Stimulated activated naive CD4-positive, alpha-beta T cell (primary cell): ENCODE measurements at places on chromosomes 1 and 21.
A peak's percentile ranks its signal among the peaks of the same experiment; 100 is the strongest.

GRCh38 chr1:4132352-4133296 lies 232.6 kb upstream of the C1orf174 start:
- DNase-seq: no peak

- DNase-seq: no peak
Observed at GRCh38 chr1:91650764-91651163, 150.1 kb downstream of the CDC7 start.

DNA sequence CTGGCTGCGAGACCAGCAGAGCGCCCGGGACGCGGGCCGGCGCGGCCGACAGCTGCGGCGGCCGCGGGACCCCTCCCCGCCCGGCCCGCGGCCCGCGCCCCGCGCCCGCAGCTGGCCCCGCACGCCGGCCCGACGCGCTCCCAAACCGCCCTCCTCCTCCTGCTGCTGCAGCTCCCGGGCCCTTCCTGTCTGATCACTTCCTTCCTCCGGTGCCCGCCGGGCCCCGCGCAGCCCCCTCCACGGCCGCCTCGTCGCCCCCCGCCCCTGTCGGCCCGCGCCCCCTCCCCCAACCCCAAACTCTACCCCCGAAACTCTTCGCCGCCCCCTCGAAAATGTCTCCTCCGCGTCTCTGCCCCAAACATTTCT lies 594 bp downstream of the LUZP1 start:
- peak; percentile 31 for DNase-seq

- DNase-seq: no peak
Observed at GRCh38 chr1:214550013-214550856, 1.2 kb downstream of the PTPN14 start.

DNA sequence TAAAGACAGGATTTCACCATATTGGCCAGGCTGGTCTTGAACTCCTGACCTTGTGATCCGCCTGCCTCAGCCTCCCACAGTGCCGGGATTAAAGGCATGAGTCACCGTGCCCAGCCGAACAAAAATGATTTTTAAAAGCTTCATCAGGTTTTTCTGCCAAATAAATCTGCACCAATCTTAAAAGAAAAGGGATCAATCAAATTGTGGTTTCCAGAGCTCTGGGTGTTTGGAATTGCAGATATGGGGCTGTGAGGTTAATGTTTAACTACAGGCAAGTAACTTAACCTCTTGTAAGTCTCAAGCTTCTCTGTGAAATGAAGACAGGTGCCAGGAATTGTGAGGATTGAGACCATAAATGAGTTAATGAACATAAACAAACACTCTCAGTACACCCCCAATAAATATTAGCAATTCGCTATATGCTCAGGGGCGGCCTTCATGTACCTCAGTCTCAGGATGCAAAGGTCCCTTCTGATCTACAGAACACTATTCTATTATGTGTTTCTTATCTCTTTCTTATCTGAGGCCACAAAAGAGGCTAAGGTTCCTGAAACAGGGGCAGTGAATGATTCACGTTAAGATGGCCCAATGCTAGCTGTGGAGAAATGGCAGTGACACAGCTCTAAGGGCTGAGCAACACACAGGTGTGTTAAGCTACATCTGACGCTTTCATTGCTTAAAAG lies 7.1 kb upstream of the GNPAT start:
- no peak for DNase-seq

GRCh38 chr1:157084720-157085119 lies 14.9 kb downstream of the ETV3L start:
- DNase-seq: no peak

- no peak for DNase-seq
Observed at GRCh38 chr21:39088831-39089380, 94.3 kb downstream of the PSMG1 start.

DNA sequence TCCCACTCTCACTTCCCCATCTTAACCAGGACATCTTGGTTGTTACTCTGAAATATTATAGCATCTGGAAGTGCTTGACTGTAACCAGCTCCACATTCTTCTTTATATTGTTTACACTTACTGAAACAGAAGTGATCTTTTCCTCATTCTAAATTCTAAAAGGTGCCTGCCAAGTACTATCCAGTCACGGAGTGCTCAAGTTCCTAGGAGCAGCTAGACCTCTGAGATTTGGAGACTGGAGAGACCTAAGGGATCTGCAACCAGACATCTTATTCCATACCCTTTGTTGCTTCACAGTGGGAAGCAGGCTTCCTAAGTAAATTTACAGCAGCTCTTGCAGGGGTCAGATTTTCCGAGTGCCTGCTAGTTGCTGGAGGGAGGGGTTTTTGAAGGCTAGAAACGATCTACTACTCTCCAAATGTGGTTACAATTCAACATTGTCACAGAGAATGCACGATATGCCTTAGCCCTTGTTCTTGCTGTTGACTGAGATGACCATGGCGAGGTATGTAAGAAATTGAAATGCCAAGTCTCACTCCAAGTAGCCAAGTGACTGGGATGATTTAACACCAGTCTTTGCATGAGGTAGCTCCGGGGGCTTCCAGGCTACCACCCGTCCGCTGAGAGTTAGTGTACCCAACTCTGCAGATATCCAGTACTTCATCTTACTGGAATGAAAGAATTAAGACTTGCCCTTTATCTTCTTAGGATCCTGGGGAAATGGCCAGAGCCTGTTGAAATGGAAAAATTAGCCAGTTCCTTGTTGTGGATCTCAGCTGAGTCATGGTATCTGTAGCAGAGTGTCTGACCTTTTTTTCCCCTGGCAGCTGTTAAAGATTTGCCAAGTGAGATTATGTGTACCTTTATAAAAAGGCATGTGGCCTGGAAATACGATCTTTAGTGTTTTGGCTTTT lies 150.8 kb downstream of the MAST2 start:
- DNase-seq: no peak

DNA sequence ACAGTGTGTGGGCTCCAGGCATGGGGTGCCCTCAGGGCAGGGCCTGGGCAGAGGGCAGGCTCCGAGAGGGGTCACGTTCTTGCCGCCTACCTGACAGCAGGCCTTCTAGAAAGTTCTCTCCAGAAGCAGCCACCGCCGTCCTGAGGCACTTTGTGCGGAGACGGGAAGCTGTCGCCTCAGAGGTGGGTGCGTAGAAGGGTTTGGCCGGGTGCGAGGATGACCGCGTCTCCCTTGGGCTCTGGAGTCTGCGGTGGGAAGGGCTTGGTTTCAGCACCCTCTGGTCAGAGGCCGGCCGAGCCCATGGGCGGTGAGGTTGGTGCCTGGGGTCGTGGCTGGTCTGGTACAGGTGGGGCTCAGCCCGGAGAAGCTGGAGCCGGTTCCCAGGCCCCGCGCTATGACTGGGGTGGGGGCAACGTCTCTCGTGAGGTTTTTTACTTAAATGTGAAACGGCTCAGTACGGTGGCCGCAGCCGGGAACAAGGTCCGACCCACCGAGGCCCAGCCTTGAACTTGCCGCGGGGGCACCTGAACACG lies 10.1 kb upstream of the TTLL10 start:
- no peak for DNase-seq

DNA sequence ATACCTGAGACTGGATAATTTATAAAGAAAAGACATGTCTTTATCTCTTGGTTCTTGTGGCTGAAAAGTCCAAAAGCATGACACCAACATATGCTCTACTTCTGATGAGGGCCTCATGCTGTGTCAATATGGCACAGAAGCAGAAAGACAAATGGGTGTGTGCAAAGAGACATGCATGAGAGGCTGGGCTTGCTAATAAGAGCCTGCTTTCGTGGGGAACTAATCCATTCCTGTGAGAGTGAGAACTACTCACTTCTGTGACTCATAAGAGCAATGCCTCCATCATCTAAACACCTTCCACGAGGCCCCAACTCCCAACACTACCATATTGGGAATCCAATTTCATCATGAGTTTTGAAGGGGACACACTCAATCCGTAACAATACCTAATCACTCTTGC lies 340.0 kb upstream of the DUSP10 start:
- no peak for DNase-seq

- DNase-seq: no peak
Observed at GRCh38 chr1:183995322-183996039, 42.0 kb downstream of the COLGALT2 start.

- DNase-seq: no peak
Observed at GRCh38 chr1:228007049-228007800, 427 bp downstream of the WNT3A start.

- peak; percentile 96 for DNase-seq
Observed at GRCh38 chr21:43789276-43790009, at the start of gene RRP1. TSS of gene RRP1 (plus strand) at chr21:43789577. CDS start at chr21:43789630, 53 bp downstream.

DNA sequence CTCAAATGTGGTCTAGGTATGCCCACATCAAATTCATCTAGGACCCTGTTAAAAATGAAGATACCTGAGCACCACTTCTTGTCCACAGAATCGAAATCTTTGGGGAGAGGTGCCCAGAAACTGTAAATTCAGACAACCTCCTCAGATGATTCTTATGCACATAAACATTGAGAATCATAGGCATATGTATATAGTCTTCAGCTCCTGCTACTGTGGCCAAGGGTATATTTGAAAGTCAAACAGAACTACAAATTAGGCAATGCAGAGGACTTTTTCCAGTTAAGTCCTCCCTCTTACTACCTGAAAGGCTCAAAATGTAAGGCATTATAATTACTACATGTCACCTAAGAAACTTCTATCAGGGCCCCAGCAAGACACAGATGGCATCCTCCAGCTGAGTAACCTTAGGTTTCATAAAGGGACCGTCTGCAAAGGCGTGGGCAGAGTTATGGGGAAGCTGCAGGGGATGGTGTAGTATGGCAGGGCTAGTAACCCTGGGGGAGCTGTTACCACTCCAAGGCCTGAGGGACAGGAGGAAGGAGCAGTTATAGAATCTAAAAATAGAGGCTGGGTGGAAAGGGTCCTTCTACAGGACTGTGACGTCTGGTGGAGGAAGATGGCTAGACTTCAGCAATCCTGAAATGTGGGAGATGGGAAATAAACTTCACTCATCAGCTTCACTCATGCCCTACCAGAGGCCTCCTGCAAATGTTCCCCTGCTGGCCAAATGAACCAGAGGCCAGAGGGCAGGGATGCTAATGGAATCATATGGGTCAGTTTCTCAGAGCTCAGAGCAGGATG lies 46.3 kb downstream of the DAB1 start:
- DNase-seq: no peak

DNA sequence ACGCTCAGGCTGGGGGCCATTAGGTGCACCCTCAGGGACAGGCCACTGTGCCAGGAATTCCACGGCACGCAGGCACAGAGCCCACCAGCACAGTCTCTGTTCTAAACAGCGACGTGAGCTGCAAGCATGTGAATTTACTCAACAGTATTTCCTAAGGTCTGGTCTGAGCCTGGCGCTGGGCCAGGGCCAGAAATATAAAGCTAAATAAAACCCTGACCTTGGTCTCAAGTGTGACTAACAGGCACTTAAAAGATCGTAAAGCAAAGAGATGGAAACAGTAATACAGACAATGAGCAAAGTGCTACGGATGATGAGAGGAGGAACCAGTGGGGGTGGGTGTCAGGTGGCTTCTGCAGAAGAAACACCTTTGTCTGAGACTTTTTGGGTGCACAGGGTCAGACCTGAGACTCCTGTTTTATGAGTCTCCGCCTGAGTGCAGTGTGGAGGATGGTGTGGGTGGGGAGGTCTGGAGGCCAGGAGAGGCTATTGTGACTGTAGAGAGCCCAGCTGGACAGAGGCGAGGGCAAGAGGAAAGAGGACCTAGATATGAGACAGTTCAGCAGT lies 53.4 kb upstream of the EDN2 start:
- no peak for DNase-seq

DNA sequence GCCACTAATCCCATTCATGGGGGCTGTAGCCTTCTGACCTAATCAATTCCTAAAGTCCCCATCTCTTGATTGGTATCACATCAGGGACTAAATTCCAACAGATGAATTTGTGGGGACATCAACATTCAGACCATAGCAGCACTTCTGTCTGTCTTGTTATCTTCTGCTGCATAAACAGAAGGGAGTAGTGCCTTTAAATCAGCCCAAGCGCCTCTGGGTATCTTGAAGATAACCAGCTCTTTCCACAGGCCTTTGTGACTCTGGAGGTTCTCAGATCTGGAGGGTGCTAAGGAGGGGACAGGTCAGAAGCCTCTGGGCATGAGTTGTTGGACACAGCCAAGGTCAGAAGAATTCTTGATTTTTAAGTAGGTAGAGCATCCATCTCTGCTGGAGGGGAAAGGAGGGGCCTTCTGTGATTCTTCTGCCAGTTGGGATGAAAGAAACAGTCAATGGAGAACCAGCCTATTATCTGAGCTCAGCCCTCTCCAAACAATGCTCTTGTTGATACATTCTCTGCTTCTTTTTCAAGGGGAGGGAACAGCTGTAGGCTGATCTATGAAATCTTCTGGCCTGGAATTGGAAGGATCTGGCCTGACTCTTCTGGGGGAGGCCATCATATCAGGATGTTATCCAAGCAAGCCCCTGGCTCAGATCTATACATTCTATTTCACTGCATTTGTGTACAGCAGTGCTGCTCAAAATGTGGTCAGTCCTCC lies 31.3 kb upstream of the LRIG2 start:
- no peak for DNase-seq

DNA sequence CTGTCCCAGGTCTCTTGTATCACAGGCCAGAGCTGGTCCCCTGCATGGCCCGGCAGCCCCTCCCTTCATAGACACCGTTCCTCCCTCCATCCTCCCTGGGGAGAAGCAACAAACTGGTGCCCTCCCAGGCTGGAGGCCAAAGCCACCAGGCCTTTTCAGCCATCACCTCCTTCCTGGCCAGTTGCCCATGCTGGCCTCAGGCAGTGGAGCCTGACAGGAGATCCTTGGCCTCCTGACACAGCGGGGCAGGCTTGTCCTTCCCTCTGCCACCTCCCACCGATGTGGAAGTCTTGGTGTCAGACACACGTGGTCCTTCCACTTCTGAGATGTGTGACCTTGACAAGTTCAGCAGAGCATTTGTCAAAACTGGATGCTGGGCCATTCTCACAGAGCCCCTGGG lies 206.0 kb downstream of the HIVEP3 start:
- no peak for DNase-seq

GRCh38 chr1:117574161-117574835 lies 31.6 kb upstream of the TENT5C start:
- DNase-seq: no peak

DNA sequence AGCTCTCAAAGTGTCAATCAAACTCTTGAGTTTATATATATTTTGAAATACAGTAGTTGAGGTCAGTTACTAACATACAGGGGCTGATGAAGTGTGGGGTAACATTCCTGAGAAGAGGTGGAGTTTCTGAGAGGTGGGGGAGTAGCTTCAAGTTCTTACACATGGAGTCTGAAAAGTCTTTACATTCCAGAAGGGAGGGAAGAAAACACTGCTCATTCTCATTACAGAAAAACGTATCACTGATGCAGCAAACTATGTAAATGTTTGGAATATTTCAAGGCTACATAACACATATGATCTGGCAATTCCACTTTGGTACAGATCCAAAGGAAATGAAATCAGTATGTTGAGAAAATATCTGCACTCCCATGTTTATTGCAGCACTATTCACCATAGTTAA lies 1065.8 kb upstream of the B3GALT2 start:
- DNase-seq: no peak

GRCh38 chr1:16205891-16206546 lies 6.4 kb downstream of the ARHGEF19 start:
- DNase-seq: no peak

GRCh38 chr1:2507744-2508155 lies 18.6 kb downstream of the PANK4 start:
- no peak for DNase-seq
